GM13977 (cell line): ENCODE measurements at places on chromosomes 2 and 18.

DNA sequence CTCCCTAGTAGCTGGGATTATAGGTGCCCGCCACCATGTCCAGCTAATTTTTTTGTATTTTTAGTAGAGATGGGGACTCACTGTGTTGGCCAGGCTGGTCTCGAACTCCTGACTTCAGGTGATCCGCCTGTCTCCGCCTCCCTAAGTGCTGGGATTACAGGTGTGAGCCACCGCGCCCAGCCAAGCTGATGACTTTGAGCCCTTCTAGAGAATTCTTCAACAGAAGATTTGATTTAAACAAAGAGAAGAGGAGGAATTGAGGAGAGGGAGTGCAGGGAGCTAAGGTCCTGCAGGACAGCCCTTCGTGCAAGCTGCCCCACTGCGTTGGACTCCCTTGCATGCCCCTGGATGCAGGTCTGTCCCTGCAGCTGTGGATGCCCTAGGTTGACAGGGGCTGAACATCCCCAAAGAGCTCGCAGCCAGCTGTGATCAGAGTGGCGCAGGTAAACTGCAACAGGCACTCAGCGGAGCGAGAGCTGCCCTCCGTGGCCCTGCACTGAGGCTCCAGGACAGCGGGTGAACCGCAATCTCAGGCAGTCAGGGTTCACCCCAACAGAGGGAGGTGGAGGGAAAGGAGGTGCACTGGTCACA, 13.7 kb downstream of the ADRA2B start:
- no peak for DNase-seq

- DNase-seq = no peak
Measured at GRCh38 chr18:12296457-12296856, 11.6 kb upstream of the TUBB6 start.

- no peak for DNase-seq
Measured at GRCh38 chr18:68803356-68803755, 5.5 kb downstream of the CCDC102B start.

GRCh38 chr2:182319556-182320505, 107.0 kb downstream of the PDE1A start:
- no peak for DNase-seq

- DNase-seq = peak; percentile 2
Measured at GRCh38 chr2:71934595-71935261, 212.9 kb downstream of the CYP26B1 start.

GRCh38 chr2:130258356-130258755, 60.1 kb upstream of the TUBA3E start:
- no peak for DNase-seq

DNA sequence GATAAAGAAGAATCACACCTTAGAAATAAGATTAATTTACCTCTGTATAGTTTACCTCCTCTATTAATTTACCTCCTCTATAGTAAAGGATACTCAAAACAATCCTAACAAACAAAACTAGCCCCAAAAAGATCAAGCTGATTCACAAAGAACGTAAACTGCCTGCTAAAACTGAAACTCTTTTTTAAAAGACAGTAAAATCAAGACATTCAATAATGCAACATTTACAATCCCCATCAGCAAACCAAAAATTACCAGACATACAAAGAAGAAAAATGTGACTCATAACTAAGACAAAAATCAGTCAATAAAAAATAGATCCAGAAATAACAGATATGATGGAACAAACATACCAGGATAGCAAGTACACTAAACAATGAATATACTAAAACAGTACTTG, 215.7 kb downstream of the ZEB2 start:
- DNase-seq = no peak

- DNase-seq = no peak
Measured at GRCh38 chr2:234861841-234862735, 89.7 kb upstream of the SH3BP4 start.

DNA sequence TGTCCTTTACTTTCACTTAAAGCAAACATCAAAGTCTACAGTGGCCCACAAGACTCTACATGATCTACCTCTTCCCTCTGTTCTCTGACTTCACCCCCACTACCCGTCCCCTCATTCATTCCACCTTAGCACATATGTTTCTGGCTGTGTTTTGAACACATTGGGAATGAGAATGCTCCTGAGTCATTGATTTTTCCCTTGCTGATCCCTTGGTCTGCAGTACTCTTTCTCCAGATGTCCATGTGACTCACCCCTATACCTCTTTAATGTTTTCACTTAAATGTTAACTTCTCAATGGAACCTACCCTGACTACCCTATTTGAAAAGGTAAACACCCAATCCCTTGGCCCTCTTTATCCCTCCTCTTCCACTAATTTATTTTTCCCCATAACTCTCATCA, 30.7 kb upstream of the FRZB start:
- DNase-seq = no peak

DNA sequence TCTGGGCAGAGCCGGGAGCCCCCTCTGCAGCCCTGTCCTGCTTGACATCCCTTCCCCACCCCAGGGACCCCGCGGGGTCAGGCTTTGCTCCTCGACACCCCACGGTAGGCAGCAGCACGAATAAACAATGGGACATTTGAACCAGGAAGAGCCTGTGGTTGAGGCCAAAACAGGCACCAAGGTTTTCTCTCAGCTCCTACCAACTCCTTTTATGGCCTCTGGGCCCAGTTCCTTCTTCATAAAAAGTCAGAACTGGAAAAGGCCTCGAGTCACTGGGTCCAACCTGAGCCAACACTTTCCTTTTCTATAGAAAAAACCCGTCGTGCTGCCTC, 20.6 kb downstream of the TEX44 start:
- DNase-seq = no peak

DNA sequence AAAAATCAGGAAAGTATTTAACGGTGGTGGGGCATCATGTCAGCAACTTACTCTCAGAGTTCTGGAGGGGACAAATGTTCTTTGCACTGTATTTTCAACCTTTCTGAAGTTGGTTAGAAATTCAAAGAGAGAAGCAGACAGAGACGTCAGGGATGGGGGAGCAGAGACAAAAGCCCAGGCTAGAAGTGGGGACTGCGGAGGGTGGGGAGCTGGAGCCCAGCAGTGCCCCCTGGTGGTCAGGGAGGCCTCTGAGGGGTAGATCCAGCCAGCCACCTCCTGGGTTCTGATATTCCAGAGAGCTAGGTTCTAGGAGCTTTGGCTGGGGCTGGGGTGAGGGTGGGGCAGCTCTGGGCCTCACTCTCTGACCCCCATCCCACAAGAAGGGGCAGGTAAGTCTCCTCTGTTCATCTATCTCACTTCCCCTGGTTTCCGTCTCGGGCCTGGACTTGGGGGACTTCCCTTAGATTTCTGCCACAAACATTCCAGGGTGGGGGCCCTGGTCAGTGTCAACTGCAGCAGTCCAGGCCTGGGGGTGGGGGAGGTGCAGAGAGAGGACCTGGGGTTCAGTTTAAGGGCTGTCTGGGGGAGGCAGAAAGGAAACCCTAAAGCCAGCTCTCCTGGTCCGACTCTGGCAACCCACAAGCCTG, 8.9 kb downstream of the TNS1 start:
- peak; percentile 80 for DNase-seq

DNA sequence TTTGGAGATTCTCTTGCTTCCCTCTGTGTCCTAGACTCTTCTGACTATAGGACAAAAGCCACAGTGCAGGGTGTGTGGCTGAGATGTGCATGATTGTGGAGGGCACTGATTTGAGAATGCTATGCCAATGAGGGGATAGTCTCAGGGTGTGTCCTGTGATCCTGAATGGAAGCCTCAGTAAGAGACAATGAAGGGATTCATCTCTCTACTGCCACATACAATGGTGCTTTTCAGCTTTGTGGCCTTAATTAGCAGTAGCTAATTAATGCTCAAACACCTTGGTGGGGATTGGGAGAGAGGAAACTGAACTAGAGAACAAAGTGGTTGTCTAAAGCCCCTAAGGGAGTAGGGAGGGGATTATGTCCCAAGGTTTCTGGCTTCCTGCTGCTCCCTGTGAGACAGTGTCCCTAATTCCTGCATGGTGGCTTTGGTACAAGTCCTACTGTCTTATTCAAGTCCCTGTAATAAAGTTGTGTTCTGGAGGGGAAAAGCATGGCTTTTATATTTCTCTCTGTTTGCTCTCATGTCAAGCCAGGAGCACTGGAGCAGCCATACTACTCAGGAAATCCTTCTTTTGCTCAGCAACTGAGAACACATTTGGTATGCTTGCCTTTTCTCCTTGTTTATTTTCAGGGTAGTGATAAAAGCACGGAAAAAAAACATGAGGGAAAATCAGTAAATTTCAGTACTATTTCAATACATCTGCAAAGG, 415.2 kb upstream of the TCF4 start:
- no peak for DNase-seq

- peak; percentile 38 for DNase-seq
Measured at GRCh38 chr2:37985333-37985732, 60.2 kb downstream of the RMDN2 start.
